GM04504 (cell line): ENCODE measurements at places on chromosomes 5 and 9.

GRCh38 chr5:27240791-27241190 lies 202.4 kb upstream of the CDH9 start:
- no peak for DNase-seq

- no peak for DNase-seq
Measured at GRCh38 chr5:180606215-180606785, 15.0 kb upstream of the SCGB3A1 start.

GRCh38 chr5:34959323-34959722 lies 30.0 kb downstream of the DNAJC21 start:
- DNase-seq, result peak; percentile 24

DNA sequence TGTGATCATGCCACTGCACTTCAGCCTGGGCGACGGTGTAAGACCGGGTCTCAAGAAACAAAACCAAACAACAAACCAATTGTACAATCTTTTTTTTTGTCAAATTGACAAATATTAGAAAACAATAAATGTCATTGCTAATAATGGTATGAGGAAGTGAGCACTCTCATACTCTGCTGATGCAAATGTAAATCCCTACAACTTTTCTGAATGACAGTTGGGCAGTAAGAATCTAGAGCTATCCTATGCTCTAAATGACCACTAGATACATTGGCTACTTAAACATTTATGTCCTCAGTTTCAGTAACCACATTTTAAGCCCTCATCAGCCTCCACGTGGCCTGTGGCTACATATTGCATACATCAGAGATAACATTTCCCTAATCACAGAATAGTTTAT lies 256.2 kb downstream of the FER start:
- DNase-seq, result no peak
